CD4-positive, alpha-beta T cell treated with Interleukin-6 at 100 ng/mL for 8 hours (primary cell): ENCODE measurements at places on chromosomes 2 and 18.

- DNase-seq, result no peak
These were observed 115.3 kb downstream of the DOCK10 start for GRCh38 chr2:224927011-224927410.

DNA sequence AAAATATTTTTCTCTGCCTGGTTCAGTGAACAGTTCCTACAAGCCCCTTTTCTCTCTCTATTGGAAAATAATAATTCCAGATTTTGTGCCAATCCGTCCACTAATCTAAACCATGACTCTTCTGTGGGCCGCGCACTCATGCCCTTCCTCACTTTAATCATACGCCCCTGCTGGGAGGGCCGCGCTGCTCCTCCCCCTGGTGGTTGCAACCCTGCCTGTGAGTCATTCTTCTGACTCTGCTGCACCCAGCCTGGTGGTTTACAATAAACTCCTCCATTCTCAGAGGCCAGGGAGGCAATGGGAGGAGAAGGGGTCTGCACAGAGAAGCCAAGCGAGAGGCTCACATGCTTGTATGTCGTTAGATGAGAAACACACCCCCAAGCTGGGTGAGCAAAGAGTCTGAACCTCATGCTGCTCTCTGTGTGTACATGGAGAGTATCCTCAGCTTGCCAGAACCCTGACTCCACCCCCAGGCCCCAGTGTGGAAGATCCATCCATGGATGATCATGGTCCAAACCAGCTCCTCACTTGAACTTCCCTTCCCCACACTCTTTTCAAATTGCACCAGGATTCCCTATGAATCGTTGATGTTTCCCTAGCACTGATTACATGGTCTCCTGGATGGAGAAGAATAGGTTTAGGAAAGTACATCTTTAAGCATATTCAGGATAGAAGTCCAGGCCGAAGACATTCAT is 228.9 kb downstream of the ANKRD30B start:
- DNase-seq, result no peak

GRCh38 chr2:7456762-7457161 is 539.5 kb downstream of the RNF144A start:
- no peak for DNase-seq

GRCh38 chr2:240795916-240796510 is 24.0 kb downstream of the KIF1A start:
- no peak for DNase-seq

DNA sequence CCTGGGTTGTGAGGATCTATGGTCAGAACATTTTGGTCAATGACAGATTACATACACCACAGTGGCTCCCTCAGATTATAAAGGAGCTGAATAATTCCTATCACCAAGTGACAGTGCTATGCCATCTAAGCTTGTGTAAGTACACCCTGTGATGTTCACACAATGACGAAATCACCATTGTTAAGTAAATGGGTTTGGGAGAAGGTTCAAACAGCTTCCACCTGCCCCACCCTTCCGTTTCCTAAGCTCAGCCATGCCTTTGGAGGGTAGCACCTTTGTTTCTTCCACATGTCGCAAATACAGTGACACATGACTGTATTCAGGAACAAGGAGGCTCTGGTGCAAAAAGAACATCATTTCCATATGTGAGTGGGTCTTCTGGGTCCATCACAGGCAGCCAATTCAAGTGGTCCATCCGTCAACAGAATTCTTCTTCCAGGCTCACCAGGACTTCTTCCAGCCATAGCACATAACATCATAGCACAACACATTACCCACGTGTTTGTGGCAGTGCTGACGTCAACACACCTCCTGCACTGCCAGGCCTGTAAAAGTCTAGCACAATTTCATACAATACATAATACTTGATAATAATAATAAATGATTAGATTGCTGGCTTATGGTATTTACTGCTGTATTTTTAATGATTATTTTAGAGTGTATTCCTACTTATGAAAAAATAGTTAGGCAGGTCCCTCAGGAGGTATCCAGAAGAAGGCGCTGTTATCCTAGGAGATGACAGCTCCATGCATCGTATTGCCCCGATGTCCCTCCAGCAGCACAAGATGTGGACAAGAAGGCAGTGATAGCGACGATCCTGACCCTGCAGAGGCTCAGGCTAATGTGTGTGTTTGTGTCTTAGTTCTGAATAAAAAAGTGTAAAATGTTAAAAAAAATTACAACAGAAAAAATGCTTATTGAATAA is 264.8 kb downstream of the ANAPC1 start:
- no peak for DNase-seq

DNA sequence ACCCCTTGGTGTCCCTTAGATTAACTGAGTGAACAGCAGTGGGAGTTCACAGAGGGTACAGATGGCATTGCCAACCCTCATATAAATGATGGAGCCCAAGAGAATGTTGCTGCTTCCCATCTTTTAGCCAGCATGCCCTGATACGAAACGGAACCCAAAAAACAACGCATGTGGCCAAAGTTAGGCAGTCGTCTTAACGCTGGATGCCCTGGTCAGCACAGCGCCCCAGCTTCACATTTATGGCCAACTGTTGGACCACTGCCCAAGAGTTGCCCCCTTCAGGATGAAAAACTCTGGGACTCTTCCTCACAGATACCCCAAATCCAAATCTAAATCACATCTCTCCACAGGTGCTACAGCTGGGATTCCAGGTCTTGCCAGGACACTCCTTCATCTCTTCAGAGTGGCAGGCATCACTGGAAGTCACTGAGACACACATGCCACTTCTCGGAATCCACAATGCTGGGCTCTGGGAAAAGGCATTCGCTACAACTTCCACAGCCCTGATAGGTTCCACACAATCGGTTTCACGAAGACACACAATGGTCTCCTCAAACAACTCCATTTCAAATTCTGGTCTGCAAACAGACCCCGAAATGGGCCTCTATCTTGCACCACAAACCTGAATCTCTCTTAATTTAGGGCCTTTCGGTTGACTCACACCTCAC is 44.6 kb downstream of the LONRF2 start:
- DNase-seq, result no peak

DNA sequence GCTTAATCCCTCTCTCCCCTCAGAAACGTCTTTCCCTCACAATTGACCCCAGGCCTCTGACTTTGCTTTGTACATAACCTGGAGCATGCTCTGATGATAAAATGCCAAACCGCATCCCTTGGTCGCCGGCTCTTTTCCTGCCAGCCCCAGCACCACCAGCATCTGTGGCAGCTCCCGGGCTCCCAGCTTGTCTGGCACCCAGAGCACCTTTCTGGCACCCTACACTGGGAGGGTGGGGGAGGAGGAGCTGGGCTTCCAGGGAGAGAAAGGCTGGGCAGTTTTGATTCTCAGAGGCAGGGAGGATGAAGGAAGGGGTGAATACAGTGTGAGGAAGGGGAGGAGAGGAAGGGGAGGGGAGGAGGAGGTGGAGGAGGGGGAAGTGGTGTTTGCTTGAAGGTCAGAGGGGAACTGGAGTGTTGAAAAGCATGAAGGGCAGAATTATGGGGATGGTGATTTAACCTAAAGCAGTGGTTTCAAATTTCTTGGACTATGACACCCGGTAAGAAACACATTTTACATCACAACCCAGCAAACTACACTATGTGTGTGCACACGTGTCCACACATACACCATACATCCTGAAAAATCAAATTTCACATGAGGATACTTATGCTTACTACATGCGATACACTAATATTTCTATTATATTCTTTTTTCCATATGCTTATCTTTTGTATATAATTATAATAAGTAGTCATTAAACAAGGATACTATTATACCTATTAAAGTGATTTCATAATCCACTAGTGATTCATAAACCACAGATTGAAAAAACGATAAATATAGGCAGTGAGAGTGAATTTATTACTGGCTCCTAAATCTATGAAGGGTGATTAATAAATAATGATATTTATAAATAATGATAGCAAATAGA is 30.0 kb upstream of the IGFBP2 start:
- DNase-seq, result no peak

DNA sequence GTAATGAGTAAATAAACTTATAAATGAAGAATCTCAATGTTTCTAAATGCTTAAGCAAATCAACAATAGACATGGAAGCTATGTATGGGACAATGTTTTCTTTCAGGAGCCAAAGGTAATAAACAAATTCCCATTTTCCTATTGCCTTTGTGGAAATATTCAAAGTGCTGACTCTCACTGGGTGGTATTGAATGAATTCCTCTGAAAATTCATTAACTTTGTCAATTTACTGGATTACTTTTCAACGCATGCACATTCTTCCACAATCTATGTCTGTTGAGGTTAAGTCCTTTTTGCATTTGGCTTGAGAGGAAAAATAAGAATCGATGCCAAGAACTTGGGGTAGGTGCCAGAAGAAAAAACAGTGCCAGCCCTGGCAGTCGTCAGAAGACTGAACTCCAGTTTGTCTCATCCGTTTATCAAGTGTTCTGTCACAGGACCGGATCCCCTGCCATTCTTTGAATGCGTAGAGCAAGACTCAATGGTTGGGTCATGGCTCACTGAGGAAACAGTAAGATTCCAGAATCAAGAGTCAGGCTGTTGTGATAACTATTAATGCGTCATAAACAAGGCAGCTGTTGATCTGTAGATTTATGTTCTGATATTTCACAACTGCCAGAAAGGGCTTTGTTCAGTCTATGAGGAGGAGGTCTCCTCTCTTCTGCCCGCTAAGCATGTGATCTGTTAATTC is 133.3 kb downstream of the GFPT1 start:
- no peak for DNase-seq
